ENCODE measurements at places on chromosomes 3 and 15. TPM values are rescaled to one million over a fixed set of nuclear protein-coding genes. Genes with fewer than 3 reads are reported as not detected.

The EPB42 gene
- not detected for total RNA-seq

The MYLK gene
- total RNA-seq, result 85.2 TPM

The REC114 gene
- total RNA-seq, result not detected

The TRH gene
- not detected for total RNA-seq

The EPHB3 gene
- 9.4 TPM for total RNA-seq

The AGBL1 gene
- not detected for total RNA-seq

The MYRIP gene
- total RNA-seq, result under 0.01 TPM

Measured in smooth muscle cell of the coronary artery (primary cell).